ENCODE measurements at places on chromosomes 5 and 9.

- DNase-seq: no peak
These were observed 57.1 kb downstream of the MFAP3 start for GRCh38 chr5:154095904-154096303.

DNA sequence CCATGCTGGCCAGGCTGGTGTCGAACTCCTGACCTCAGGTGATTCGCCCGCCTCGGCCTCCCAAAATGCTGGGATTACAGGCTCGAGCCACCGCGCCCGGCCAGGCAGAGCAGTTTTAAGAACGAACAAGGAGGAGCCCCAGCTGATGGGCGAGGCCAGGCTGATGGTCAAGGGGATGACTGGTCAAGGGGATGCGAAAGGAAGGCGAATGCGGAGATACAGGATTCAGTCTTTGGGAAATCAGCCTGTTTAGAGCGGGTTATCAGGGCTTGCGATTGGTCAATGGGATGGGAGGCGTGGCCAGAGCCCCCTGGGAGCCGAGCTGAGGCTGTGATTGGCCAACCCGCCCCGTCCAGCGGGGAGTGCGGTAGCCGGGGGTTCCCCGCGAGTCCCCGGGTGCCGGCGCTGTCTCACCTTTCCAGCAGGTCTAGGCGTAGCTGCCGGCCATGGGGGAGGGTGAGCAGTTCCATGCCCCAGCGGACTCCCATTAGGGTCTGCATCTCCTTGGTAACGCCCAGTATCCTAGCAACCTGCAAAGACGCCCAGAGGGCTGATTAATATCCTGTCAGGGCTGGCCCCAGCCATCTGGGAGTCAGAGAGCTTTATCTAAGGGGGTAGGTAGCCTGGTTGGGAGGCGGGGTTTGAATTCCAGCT is 7.5 kb upstream of the TOR2A start:
- DNase-seq: no peak

GRCh38 chr9:97695995-97696802 is 941 bp downstream of the XPA start:
- DNase-seq: no peak

- no peak for DNase-seq
These were observed 176.1 kb downstream of the PAM start for GRCh38 chr5:102931085-102931725.

GRCh38 chr9:123232332-123232731 is 36.1 kb downstream of the STRBP start:
- DNase-seq: no peak

DNA sequence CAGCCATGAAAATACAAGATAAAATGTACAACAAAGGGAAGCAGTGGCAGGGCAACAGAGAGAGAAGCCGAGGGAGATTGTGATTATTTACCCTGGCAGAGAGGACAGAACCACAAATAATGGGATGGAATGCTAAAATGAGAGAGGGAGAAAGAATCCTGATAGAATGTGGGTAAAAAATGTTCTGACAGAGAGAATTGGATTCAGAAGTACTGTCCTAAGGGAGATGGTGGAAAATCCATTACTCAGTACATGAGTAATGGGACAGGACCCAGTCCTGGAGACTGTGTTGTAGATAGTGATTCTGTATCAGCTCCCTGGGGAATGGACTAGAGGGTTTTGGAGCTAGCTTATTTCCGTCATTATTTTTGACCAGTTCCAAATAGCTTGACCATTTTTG is 831.5 kb downstream of the MAT2B start:
- DNase-seq: no peak

DNA sequence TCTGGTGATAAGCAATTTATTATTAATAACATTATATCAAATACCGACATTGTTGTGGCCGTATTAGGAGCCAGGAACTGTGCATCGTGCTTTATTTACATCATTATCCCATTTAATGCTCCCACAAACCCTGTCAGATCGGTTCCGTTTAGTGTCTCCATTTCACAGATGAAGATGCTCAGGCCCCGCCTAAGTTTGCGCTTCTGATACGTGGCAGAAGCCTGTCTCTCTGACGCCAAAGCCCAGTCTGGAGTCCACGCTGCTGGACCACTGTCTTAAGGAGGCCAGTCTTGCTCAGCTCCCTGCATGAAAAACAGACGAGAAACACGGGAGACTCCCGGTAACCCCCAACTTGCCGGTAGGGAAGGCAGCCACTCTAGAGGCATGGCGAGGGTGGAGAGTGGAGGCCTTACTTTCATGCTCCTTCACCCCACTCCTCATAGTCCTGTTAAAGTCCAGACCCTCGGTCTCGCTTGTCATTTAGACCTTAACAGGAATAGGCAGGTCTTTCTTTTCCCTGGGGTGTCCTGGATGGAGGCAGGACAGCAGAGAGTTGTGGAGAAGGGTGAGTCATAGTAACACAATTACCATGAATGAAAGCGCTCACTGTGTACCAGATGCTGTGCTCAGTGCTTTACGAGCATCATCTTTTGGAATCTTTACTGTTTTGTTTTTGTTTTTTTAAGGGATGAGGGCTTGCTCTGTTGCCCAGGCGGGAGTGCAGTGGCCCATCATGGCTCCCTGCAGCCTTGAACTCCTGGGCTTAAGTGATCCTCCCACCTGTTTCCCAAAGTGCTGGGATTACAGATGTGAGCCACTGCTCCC is 872 bp downstream of the TXNDC15 start:
- DNase-seq: peak; percentile 80

- DNase-seq: no peak
These were observed 174.8 kb downstream of the SLC12A2 start for GRCh38 chr5:128258372-128258771.

- DNase-seq: no peak
These were observed 65.4 kb upstream of the ASTN2 start for GRCh38 chr9:117480253-117480652.

- no peak for DNase-seq
These were observed 74.0 kb downstream of the DIRAS2 start for GRCh38 chr9:90568667-90569066.

Data from left hindlimb (tissue), 1 donor.